ENCODE measurements at places on chromosomes 5 and 9.

DNA sequence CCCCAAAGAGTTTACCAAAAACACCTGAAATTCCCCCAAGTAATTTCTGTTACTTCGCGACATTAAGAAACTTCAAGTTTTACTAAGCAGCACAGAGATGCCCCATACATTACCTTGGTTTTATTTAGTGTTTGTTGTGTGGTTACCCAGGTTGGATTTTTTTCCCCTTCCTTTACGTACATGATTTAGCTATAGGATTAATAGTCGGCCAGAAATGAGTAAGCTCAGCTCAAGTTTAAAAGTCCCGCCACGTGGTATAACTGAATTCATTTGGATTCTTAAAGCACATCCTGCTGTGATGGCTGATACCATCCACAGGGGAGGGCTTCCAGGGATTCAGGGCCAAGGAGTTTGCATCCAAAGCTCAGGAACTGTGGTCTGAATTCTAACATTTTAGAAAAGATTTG lies 75.9 kb downstream of the DAP start:
- no peak for DNase-seq

DNA sequence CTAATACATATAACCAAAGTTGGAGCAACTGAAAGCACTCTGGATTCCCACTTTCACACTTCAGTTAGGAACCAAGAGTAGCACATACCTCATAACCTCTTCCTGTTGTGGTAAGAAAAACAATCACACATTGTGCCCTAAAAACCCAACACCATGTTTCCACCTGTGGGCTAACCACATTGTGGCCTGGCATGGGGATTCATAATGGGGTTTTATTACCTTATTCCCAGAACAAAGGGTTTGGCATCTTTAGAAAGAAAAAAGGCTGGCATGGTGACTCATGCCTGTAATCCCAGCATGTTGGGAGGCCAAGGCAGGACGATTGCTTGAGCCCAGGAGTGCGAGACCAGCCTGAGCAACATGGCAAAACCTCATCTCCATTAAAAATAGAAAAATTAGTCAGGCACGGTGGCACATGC lies 60.6 kb downstream of the HSD17B3 start:
- no peak for DNase-seq

- no peak for DNase-seq
Measured at GRCh38 chr9:28821240-28821639, 1248.0 kb upstream of the C9orf72 start.

DNA sequence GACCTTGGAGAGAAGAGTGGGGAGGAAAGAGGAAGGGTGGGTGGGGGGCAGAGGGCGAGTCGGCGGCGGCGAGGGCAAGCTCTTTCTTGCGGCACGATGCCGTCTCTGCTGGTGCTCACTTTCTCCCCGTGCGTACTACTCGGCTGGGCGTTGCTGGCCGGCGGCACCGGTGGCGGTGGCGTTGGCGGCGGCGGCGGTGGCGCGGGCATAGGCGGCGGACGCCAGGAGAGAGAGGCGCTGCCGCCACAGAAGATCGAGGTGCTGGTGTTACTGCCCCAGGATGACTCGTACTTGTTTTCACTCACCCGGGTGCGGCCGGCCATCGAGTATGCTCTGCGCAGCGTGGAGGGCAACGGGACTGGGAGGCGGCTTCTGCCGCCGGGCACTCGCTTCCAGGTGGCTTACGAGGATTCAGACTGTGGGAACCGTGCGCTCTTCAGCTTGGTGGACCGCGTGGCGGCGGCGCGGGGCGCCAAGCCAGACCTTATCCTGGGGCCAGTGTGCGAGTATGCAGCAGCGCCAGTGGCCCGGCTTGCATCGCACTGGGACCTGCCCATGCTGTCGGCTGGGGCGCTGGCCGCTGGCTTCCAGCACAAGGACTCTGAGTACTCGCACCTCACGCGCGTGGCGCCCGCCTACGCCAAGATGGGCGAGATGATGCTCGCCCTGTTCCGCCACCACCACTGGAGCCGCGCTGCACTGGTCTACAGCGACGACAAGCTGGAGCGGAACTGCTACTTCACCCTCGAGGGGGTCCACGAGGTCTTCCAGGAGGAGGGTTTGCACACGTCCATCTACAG lies 760 bp downstream of the NPR3 start:
- no peak for DNase-seq

GRCh38 chr9:114266969-114267368 lies 55.9 kb upstream of the ORM1 start:
- DNase-seq, result no peak

GRCh38 chr5:40001796-40002195 lies 577.0 kb upstream of the DAB2 start:
- no peak for DNase-seq

DNA sequence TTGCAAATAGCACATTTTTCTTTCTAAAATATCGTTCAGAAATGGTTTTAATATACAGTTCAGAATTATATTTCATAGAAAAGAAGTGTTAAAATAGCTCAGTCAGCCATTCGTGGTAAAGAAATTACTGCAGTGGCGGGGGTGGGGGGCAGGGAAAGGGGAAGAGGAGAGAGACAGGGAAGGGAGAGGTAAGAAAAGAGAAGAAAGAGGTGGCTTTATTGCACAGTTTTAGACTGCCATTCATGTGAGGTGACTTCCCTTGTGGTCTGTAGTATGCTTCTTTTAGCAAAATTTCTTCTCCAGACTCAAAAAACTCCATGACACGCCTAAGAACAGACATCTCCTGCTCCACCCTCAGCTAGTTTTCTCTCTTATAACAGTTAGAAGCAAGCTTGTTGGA lies 259.6 kb downstream of the TRPM3 start:
- DNase-seq, result no peak

GRCh38 chr5:61332851-61333320 lies 828 bp downstream of the ZSWIM6 start:
- no peak for DNase-seq

DNA sequence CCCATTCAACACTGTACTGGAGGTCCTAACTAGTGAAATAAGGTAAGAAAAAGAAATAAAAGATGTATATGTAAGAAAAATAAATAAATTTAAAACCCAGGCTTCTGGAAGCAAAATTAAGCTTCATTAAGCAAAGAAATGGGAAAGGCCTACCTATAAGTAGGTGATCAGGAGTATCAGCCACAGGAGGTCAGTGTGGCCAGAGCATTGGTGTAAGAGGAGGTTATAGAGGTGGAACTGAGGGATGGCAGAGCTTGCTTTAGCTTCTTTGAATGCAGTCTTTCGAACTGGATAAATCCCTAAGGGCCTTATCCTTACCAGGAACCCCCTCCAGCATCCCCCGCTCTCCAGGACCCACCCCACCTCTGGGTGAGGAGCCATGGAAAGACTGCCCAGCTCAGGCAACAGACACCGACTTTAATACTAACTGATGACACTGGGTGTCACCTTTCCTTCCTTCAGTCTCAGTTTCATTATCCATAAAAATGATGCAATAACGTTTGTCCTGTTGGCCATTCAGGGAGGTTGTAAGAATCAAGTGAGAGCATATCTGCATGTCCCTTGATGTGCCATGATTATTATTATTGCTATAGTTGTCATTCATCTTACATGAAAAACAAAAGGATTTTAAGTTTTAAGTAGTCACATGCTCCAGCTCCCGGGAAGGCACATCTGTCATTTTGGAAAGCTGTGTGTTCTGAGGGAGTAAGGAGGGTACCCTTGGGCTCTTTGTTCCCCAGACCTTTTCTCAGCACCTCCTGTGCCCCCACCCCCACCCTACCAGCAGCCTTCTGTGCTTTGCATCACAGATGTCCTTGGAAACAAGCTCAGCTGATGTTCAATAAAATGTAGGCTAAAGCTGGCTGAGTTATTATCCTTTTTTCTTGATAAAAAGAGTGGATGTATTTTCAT lies 50.8 kb upstream of the CTNNA1 start:
- DNase-seq, result no peak

DNA sequence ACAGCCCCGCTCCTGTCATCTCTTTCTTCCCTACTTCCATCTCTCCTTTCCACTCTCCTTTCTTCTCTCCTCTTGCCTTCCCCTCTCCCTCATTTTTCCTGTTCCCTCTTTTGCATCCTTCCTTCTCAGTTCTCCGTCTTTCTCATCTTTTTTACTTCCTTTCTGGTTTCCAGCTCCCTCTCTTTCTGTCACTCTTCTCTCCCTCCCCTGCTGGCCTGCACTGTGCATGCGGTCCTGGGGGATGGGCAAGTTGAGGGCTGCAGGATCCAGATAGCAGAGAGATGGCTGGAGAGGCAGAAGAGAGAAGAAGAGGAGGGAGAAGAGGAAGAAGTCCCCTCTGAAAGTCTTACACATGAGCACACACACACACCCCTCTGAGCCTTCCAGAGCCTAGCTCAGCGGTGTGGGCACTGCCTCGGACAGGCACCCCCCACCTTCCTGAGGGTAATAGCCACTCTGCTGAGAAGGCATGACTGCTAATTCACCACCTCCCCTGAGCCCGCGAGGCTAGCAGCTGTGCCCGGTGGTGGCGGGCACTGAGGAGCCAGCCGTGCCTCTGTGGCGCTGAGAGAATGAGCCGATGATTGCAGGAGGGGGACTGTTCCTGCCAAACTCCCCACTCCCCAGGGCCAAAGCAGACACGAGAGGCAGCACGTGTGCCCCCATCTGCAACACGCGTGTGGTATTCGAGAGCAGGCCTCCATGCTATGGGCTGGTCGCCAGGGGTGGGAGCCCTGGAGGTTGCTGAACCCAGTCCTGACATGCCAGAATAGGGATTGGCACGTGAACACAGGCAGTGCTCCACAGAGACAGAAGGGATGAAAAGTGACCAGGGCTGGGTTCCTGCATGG lies 3.7 kb upstream of the CAMK2A start:
- DNase-seq, result no peak

DNA sequence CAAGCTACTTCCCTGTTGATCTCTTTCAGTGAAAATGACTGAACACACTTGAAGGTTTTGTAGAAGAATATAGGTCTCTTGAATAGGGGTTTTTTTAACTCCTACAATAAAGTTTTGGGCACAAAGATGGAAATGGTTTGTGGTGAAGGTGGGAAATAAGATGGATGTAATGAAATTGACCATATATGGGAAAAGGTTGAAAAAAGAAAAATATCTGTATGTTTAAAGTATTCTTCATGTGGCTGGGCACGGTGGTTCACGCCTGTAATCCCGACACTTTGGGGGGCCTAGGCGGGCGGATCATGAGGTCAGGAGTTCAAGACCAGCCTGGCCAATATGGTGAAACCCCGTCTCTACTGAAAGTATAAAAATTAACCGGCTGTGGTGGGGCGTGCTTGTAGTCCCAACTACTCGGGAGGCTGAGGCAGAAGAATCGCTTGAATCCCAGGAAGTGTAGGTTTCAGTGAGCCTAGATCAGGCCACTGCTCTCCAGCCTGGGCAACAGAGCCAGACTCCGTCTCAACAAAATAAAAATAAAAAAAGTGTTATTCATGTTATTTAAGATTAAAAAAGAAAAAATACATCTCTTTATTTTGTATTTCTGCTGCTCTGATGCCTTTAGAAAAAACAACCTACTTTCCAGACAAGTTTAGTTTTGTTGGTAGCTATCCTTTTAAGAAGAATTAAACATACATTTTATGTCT lies 2.2 kb downstream of the RBM27 start:
- no peak for DNase-seq

DNA sequence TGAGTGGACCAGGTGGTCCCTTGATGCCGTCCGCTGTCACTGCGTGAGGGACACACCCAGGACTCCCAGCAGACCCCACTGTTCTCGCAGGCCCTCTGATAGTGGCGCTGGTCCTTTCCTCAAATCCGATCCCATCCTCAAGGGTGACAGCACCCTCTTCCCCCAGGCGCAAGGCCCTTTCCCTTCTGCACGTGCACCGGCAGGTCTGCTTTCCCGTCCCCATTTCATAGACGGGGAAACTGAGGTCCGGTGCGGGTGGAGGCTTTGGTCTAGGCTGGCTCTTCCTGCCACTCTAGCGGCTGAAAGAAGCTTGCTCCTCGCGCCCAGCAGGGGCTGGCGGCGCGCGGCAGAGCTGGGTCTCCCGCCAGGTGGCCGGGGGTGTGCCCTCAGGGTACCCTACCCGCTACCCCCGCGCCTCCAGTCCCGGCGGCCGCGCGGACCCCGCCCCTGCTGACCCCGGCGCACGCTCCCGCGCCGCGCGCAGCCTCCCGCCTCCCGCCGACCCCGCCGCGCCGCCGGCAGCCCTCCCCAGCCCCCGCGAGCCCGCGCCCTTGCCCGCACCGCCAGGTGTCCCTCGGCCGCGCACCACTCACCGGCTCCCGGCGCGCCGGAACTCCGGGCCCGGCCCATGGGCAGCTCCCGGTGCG lies 453 bp downstream of the RASGEF1C start:
- DNase-seq, result no peak

DNA sequence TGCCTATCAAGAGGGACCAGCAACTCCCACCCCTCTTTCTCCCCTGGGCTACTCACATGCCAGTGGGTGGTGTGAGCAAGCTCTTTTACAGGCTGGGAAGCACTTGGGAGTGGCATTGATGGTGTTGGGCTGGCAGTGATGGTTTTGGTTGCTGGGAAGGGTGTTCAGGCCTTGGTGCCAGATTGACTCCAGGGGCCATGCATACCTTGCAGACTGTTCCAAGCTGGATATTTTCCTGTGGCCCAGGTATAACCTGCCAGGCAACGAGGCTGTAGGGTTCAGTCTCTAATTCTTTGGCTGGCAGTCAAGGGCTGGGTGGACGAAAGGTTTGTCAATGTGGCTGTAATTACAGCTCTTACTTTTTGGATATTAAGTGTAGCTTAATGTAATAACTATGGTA lies 177.3 kb downstream of the MACROH2A1 start:
- DNase-seq, result no peak

- no peak for DNase-seq
Measured at GRCh38 chr9:134502809-134503211, 138.8 kb upstream of the COL5A1 start.

GRCh38 chr5:90134892-90135291 lies 274.7 kb downstream of the CETN3 start:
- DNase-seq, result no peak

DNA sequence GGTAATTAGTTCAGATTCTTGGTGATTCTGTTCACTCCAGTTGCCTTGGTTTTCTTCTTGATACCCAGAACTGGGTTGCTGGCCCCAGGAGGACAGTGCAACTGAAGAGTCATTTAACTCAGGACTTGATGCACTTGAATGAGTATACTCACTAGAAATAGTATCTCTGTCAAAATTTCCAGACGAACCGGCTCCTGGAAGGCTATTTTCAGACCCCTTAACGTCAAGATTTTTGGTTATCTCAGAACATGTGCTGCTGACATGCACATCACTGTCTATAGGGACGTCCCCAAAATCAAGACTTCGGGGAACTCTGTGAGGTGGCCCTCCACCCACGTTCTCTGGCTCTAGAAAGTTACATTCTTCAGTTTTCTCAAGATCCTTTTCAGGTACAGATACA lies 56.7 kb upstream of the PCA3 start:
- DNase-seq, result no peak

DNA sequence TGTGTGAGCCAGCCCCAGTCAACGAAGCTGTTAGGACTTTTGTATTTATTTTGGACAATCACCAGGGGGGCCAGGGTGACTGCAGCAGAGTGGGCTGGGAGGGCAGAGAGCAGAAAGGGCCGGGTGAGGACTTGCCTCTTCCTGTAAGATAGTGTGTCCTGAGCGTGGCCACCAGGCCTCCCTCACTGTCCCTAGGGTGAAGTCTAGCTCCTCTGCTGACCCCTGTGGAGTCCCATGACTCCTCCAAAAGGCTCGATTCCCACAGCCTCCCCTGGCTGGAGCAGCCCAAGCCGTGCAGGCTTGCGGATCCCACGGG lies 147.8 kb downstream of the RXRA start:
- DNase-seq, result no peak
